CD4-positive, alpha-beta T cell treated with Interleukin-6 at 100 ng/mL for 8 hours (primary cell): ENCODE measurements at places on chromosomes 2 and 18.

GRCh38 chr2:143177096-143177786 lies 48.0 kb downstream of the ARHGAP15 start:
- DNase-seq, result no peak

DNA sequence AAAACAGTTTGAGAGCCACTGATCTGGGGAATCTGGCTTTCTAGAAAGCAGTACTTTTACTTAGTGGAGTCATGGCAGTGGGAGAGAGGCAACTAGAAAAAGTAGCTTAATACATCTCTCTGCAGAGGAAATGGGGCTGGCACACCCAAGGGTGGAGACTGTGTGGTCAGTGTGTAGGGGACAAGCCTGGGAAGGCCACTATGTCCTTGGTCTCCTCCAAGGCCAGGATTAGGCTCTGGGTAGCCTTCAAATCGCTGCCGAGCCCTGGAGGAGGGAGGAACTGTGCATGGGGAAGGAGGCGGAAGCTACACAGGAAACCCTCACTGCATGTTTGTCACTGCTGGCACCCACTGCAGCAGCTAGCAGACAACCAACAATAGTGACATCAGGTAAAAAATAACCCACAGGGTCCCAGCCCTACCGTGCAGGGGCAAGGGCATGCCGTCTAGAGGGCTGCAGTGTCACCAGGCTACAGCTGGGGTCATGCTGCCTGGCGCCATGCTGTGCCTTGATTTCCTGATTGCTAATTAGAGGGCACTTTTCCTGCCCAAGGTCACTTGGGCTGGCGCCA lies 34.8 kb downstream of the LBH start:
- DNase-seq, result peak; percentile 82

DNA sequence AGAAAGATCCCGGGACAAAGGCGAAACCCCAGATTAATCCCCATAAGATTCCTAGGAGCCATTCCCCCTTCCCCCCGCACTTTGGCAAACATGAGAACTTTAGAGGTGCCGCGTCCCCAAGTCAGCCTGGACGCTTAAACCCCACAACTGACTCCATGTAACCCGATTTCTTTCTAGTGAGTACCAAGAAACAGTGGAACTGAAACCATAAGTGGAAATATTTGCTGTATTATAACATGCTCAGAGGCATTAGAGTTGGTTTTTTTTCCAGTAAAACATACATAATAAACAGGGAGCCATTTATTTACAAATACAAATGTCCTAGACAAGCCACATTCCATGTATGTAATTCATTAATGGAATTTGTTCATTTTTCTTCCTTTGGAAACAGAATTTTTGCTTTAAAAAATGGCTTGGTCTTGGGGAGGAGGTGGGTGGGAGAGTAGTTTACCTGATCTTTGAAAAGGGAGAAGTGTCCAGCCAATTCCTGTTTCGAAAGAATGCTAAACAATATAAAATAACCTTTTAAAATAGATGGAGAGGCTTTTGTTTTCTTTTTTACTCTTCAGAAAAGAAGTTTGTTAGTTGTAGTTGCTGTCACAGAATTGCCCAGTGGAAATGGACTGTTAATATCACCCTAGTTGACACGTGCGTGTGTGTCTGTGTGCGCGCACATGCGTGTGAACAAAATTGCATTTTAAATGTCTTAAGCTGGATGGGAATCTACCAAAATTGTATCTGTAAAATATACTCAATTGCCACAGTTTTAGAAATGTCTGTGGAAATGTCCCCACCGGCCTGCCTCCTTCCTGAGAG lies 10.6 kb downstream of the POU3F3 start:
- no peak for DNase-seq

DNA sequence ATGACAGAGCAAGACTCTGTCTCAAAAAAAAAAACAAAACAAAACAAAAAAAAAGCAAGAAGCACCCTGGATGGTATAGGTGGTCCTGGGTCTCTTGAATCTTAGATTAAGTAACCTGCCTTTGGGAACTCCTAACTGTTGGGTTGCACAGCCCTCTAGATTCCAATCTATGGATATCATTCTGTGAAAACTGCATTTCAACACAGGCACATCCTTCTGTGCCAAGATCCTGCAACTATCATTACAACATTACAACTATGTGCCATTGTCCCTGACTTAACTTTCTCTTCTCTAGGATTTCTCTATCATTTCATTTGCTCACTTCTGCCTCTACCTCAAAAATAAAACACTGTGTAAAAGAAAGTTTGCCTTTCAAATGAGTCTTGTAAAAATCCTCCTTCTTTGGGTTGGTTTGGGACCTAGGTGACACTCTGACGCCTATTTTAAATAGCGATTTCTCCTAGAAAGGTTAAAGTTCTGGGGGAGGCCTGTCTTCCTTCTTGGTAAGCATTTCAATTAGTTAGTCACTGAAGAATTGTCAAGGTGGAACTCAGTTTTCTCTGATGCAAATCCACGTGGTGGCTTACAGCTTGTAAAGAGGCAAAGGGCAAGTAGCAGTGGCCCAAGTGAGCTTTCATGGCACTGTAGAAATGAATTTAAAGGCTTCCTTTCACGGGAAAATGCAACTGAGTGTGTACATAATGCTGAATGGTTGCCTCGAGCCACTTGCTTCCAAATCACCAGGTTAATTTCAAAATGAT lies 9.2 kb downstream of the LGALSL start:
- no peak for DNase-seq

- no peak for DNase-seq
Measured at GRCh38 chr2:168529900-168530561, 74.0 kb downstream of the CERS6 start.

GRCh38 chr2:96247896-96248295 lies 17.9 kb downstream of the TMEM127 start:
- DNase-seq, result no peak

- no peak for DNase-seq
Measured at GRCh38 chr2:187646556-187646955, 92.3 kb upstream of the TFPI start.

DNA sequence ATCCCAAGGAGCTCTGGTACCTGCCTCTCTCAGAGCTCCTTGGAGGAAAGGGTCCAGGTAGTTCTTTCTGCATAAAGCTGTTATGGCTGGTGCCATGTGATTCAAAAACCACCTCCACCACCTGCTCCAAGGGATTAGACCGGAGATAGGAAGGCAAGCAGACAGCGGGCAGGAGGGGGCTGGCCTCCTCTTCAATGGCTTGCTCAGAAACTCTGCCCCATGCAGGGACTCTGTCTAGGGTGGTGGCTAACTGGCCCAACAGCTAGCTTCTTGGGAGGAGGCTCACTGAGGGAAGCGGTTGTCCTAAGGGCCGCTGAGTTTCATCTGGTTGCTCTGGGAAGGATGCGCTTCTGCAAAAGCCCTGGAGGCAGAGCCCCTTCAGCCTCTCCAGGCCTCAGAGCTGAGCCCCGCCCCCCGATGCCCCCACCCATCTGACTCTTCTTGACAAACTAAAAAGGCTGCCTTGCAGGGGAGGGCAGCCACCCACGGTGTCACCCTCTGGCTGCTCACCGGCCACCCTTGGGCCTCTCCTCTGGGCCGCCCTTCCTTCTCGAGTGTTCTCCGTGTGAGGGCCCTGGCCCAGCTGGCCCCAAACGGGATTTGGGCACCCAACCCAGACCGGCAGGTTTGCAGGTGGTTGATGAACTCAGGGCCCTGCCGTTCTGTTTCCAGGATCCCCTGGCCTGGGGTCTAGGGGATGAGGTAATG lies 90.2 kb downstream of the MCFD2 start:
- no peak for DNase-seq

DNA sequence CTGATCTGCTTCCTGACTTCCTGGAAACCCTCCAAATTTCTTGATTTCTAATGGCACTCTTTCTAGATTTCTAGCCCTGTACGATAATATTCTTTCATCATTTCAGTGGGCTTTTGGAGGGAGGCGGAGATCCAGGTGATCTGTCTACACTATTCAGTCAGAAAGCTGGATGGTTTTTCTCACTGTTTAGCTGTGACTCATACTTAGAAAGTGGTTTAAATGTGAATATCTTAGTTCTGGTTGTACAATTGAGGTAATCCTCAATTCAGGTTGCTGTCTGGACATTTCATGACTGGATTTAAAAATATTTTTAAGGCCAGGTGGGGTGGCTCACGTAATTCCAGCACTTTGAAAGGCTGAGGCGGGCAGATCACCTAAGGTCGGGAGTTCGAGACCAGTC lies 20.8 kb downstream of the SEH1L start:
- no peak for DNase-seq

DNA sequence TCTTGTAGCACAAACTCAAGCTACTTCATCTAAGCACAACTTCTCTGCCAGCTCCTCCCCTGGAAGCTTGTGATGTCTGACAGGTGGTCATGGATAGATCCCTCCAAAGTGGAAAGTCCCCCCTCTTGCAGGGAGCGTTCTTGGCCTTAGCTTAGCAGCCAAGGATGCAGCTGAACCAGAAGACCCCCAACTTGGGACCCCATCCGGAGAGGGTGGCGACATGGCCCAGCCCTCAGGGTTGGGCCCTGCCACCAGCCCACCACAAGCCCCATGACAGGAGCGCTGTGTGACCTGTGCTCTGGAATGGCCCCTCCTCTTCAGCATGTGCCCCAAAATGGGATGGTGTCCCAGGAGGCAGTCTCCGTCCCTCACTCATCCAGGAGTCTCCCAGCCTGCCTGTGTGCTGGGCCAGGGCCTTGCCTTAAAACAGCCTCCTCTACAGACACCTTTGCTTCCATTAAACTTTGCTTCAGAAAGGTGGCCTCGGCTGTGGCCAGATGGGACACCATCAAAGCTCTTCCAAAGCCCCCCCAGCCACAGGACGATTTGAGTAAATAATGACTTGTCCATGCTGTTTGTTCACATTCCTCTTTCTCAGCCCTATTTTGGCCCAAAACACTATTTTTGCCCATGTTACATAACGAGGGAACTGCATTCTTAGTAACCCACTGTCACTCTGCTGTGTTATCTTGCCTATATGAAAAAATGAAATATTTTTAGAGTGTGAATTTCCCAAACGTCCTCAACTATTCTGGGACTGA lies 122.1 kb downstream of the RAB3GAP1 start:
- DNase-seq, result no peak

- DNase-seq, result no peak
Measured at GRCh38 chr2:28676152-28676835, 75.3 kb upstream of the PPP1CB start.

- DNase-seq, result no peak
Measured at GRCh38 chr2:109305490-109306167, 176.6 kb downstream of the SH3RF3 start.

GRCh38 chr2:67339234-67339885 lies 57.8 kb upstream of the ETAA1 start:
- DNase-seq, result no peak

DNA sequence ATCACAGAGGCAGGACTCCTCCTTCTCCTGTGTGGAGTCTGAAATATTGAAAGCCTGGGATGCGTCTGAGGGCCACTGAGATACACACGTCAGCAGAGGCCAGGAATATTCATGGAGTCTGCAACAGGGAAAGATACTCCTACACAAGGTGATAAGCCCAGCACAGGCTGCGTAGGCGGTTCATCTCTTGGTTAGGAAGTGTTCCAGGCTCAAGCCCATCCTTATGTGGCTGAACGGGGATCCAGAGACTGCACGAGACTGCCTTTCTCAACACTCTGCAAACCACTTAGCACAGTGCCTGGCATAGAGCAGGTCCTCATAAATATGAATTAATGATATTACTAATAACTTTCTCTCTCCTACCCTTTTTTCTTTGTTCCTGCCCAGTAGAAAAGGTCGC lies 29.2 kb upstream of the AGPS start:
- no peak for DNase-seq

DNA sequence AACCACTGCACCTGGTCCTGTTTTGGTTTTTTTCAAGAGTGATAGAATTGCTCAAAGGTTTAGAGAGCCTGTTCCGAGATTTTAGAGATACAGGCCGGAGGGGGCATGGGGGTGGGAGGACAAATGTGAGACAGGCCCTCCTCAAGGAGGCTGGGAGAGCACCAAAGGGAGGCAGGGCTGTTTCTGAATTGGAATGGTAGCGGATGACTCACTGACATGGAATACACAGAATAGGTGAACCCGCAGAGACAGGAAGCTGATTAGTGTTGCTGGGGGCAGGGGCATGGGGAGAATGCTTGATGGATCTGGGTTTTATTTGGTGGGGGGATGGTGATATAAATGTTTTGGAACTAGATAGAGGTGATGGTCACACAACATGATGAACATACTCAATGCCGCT lies 111.0 kb upstream of the MGAT5 start:
- DNase-seq, result no peak

GRCh38 chr18:3453540-3454364 lies 3.8 kb downstream of the TGIF1 start:
- no peak for DNase-seq

- DNase-seq, result no peak
Measured at GRCh38 chr2:76812156-76812555, 710.0 kb downstream of the LRRTM4 start.

- DNase-seq, result no peak
Measured at GRCh38 chr2:101971836-101972235, 19.9 kb upstream of the IL1R2 start.

DNA sequence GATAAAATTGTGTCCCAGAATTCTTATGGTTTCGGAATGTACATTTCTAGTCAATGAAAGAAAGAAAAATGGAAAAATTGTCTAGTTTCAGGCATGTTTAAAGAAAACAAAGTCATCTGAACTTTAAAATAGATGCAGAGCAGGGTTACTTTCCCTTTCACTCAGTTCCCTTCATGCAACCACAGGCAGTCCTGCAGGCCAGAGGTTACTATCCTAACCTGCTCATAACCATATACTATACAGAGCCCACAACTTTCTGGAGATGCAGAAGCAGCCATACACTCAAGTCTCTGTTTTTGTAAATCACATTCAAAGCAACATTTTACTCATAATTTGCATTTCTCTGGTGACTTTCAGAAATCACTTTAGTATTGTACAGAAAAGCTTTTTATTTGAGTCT lies 690.3 kb downstream of the MBD2 start:
- DNase-seq, result no peak

GRCh38 chr2:175372704-175373701 lies 191.5 kb upstream of the ATP5MC3 start:
- no peak for DNase-seq

DNA sequence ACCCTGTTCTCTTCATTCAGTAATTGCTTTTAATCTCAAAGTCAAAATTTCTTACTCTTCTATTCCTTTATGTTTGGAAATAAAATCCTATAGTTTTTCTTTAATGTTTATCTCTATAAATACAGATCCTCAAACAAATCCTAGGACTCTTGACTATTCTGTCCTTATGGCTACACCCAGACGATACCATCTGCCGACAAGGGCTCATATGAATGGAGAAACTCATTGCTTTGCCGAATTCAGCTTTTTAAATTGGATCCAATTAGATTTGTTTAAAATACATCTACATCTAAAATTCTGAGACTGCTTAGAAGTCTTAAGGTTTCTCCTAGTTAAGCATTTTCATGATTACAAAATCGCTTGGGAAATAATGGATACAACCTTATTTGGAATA lies 9.0 kb downstream of the ALKAL2 start:
- DNase-seq, result no peak
